Stimulated activated CD4-positive, alpha-beta T cell treated with anti-CD3 and anti-CD28 coated beads, TNF-alpha, amount 100 ng/mL, for 24 hours (primary cell): ENCODE measurements at places on chromosomes 3 and 15.

GRCh38 chr15:100241572-100242482, 99.9 kb downstream of the ADAMTS17 start:
- no peak for DNase-seq

- no peak for DNase-seq
Measured at GRCh38 chr3:138862531-138862923, 27.8 kb upstream of the PIK3CB start.

GRCh38 chr3:138135146-138135832, 3.1 kb upstream of the A4GNT start:
- DNase-seq: no peak

- no peak for DNase-seq
Measured at GRCh38 chr15:90553248-90553745, 23.6 kb downstream of the CRTC3 start.

- no peak for DNase-seq
Measured at GRCh38 chr3:194032828-194033435, 103.0 kb upstream of the HES1 start.

DNA sequence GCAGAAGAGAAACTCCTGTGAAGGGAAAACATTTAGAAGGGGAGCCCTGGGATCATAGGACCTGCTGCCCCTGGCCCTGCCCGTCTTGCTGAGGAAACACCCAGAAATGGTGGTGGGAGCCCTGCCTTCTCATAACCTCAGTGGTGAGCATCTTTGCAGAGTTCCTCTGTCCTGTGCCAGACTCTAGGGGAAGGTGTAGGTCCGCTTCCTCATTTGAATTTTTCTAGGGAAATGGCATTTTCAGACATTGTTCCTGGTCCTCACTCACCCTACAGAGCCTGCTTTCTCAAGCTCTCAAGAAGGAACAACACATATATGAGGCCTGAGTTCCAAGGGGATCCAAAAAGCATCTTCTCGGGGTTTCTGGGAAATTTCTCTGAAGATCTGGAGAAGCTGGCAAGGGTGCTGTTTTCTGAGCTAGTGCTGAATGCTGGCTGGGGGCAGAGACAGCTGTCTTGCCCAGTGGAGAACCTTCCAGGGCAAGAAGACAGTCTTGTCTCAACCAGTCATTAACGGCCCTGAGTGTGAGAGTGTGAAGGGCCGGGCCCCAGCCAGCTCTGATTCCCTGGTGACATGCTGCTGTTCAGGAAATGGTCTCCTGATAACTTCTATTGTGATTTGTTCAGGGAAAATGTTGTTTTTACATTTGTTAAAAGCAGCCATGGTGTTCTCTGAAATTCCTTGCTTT, 283.1 kb upstream of the LRRFIP2 start:
- no peak for DNase-seq
